ENCODE measurements at places on chromosomes 16 and 17.

DNA sequence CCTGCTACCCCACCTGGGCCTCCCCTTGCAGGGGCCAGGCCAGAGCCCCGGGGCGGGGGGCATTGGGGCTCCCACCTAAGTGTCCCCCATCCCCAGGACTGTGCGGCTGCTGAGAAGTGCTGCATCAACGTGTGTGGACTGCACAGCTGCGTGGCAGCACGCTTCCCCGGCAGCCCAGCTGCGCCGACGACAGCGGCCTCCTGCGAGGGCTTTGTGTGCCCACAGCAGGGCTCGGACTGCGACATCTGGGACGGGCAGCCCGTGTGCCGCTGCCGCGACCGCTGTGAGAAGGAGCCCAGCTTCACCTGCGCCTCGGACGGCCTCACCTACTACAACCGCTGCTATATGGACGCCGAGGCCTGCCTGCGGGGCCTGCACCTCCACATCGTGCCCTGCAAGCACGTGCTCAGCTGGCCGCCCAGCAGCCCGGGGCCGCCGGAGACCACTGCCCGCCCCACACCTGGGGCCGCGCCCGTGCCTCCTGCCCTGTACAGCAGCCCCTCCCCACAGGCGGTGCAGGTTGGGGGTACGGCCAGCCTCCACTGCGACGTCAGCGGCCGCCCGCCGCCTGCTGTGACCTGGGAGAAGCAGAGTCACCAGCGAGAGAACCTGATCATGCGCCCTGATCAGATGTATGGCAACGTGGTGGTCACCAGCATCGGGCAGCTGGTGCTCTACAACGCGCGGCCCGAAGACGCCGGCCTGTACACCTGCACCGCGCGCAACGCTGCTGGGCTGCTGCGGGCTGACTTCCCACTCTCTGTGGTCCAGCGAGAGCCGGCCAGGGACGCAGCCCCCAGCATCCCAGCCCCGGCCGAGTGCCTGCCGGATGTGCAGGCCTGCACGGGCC is 1.9 kb downstream of the WFIKKN1 start:
- peaks cover 64% of the 10 kb centered on the region for H3K4me1 ChIP-seq
- H3K36me3 ChIP-seq: peaks cover 48% of the 10 kb centered on the region
- DNase-seq: no peak
- no peak overlapping the region for H3K4me3 ChIP-seq
- H3K27ac ChIP-seq: no peak overlapping the region

- H3K4me3 ChIP-seq: no peak overlapping the region
- no peak for DNase-seq
- peak overlapping the region; percentile 68 for H3K27ac ChIP-seq
- peaks cover 3% of the 10 kb centered on the region for H3K4me1 ChIP-seq
These were observed 5.4 kb upstream of the CHRNE start for GRCh38 chr17:4908301-4908700.

- no peak overlapping the region for H3K4me3 ChIP-seq
- DNase-seq: no peak
- no peaks in the 10 kb centered on the region for H3K27me3 ChIP-seq
- H3K27ac ChIP-seq: no peak overlapping the region
These were observed 10.6 kb upstream of the PABPN1L start for GRCh38 chr16:88876942-88877526.

GRCh38 chr16:3530371-3530914 is 29.6 kb downstream of the CLUAP1 start:
- H3K36me3 ChIP-seq: peaks cover 49% of the 10 kb centered on the region
- no peak overlapping the region for H3K27ac ChIP-seq
- no peak overlapping the region for H3K4me3 ChIP-seq

- H3K27ac ChIP-seq: no peak overlapping the region
- peaks cover 16% of the 10 kb centered on the region for H3K27me3 ChIP-seq
- H3K4me1 ChIP-seq: peaks cover 7% of the 10 kb centered on the region
These were observed 3.8 kb downstream of the AXIN2 start for GRCh38 chr17:65557349-65558310.

DNA sequence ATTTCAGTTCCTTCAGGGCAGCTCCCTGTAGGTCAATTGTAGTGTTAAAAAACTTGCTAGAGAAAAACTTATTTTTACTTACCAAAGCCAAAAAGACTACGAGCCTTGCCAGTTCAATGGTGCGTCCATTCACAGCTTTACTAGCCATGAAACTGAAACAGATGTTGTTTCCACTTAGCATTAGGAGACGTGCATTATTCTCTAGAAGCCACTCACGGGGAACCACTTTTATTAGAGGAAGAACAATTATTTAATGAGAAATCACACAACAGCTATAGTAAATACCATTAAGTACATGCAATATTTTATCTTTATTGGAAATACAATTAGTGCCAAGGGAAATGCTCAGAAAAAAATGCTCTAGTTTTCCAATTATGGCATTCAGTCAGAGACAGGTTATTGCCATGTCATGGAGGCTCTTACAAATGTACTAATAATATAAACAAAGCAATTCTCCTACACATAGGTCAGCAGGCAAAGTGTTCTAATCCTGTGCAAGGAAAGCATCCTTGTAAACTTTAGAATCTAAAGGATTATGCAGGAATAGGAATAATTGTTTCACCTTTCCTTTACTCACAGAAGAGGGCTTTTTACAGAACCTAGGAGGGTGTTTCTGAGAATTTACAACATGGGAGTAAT is 17.4 kb downstream of the LASP1NB start:
- no peak for DNase-seq
- H3K4me1 ChIP-seq: peaks cover 15% of the 10 kb centered on the region
- no peak overlapping the region for H3K27ac ChIP-seq
- no peaks in the 10 kb centered on the region for H3K36me3 ChIP-seq
- no peak overlapping the region for H3K4me3 ChIP-seq
- peaks cover under 1% of the 10 kb centered on the region for H3K27me3 ChIP-seq

DNA sequence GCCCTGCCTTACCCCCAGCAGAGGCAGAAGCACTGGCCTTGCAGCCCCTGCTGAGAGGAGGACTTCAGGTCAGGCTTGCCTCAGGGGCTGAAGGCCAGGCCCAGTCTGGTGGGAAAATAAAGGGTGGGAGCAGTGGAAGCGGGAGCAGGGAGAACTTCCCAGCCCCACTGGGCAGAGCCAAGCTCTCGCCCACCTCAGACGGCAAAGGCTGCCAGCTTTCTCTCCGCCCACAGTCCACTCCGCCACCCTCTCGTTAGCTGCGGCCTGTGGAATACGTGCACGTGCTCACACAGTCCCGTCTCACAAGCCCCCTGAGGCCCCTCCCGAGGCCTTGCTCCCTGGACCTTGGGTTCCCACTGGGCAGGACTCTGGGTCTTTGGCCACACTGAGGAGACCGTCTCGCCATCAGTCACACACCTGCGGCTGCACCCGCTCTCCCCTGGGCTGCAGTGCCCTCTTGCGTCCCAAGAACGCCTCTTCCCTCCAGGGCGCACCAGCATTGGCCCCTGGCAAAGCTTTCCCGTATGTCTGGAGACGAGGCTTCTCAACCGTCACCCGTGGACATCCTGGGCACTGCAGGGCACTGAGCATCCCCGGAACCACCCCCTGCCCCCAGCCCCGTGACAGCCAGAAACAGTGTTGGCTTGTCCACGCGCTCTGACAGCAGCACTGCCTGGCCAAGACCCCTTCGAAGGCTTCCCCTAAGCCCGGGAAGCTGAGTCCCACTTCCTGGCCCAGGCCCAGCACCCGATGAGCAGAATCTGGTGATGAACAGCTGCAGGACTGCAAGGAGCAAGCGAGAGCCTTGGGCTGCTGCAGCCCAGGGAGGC is 8.3 kb downstream of the MRPL28 start:
- DNase-seq: peak; percentile 92
- no peak overlapping the region for H3K27ac ChIP-seq
- peaks cover 20% of the 10 kb centered on the region for H3K27me3 ChIP-seq
- no peak overlapping the region for H3K4me3 ChIP-seq
- H3K4me1 ChIP-seq: peaks cover 8% of the 10 kb centered on the region

GRCh38 chr17:13405080-13405479 is 196.6 kb downstream of the HS3ST3A1 start:
- peaks cover 3% of the 10 kb centered on the region for H3K4me1 ChIP-seq
- no peaks in the 10 kb centered on the region for H3K36me3 ChIP-seq
- no peak overlapping the region for H3K4me3 ChIP-seq
- DNase-seq: no peak
- H3K27ac ChIP-seq: no peak overlapping the region

- H3K27me3 ChIP-seq: no peaks in the 10 kb centered on the region
- no peaks in the 10 kb centered on the region for H3K36me3 ChIP-seq
- no peak overlapping the region for H3K4me3 ChIP-seq
These were observed 712.8 kb downstream of the CDH8 start for GRCh38 chr16:61323456-61323855.

- peak within 1 kb of the TSS; percentile 91 for H3K4me3 ChIP-seq
- peak within 1 kb of the TSS; percentile 99 for H3K27ac ChIP-seq
- peak; percentile 100 for DNase-seq
- H3K27me3 ChIP-seq: no peaks in the 10 kb centered on the region
- peaks cover 22% of the 10 kb centered on the region for H3K4me1 ChIP-seq
- H3K36me3 ChIP-seq: no peaks in the 10 kb centered on the region
These were observed at the start of the genes C17orf67 and DGKE for GRCh38 chr17:56833809-56834379. C17orf67 (minus strand) TSS chr17:56833920; CDS start chr17:56815810, 18,110 bp downstream. DGKE (plus strand) TSS chr17:56834151; CDS start chr17:56834796, 645 bp downstream.

DNA sequence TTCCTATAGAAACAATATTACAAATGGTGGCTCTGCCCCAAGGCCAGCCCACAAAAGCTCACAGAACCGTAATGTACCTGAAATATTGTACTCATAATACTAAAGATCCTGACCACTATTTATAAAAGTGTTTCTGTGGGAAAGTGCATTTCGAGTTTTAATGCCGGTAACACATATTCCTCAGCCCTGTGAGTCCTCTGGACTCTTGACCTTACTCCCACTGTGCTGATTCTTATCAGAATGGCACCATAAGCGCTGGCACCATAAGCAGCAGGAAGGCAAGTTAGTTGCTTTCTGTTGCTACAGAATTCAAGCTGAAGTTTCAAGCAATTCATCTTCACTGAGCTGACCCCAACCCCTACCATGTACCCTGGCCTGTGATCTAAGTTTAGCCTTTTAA is 36.4 kb upstream of the MED13 start:
- peaks cover 17% of the 10 kb centered on the region for H3K4me1 ChIP-seq
- no peak overlapping the region for H3K27ac ChIP-seq
- no peaks in the 10 kb centered on the region for H3K27me3 ChIP-seq
- no peak overlapping the region for H3K4me3 ChIP-seq
- no peaks in the 10 kb centered on the region for H3K36me3 ChIP-seq
- DNase-seq: no peak

- DNase-seq: no peak
- no peaks in the 10 kb centered on the region for H3K36me3 ChIP-seq
- no peaks in the 10 kb centered on the region for H3K27me3 ChIP-seq
- H3K4me1 ChIP-seq: peaks cover 32% of the 10 kb centered on the region
- H3K27ac ChIP-seq: peak overlapping the region; percentile 86
These were observed 1.3 kb downstream of the PEMT start for GRCh38 chr17:17590141-17590751.

DNA sequence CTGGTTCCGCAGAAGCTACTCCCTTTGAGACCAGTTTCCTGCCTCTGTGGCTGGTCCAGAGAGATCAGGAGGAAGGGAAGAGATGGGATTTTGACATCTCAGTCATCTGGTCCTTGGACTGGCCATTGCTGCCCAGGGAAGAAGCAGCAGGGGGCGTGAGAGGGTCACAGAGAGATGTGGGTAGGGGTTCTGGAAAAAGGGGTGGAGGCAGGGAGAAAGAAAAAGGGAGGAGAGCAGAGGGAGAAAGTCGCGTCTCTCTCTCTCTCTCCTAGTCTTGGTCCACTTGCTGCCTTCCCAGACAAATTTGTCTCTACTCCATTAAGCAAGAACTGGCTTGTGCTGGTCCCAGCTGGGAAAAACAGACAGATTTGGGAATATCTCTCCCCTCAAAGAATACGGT is 4.4 kb downstream of the SHBG start:
- H3K4me1 ChIP-seq: peaks cover 7% of the 10 kb centered on the region
- no peaks in the 10 kb centered on the region for H3K27me3 ChIP-seq
- H3K27ac ChIP-seq: no peak overlapping the region
- no peak for DNase-seq
- no peaks in the 10 kb centered on the region for H3K36me3 ChIP-seq

- peak; percentile 20 for DNase-seq
- H3K27ac ChIP-seq: no peak overlapping the region
- no peak overlapping the region for H3K4me3 ChIP-seq
- no peaks in the 10 kb centered on the region for H3K27me3 ChIP-seq
These were observed 165.9 kb downstream of the SDK2 start for GRCh38 chr17:73478334-73478733.

- H3K4me3 ChIP-seq: no peak overlapping the region
- DNase-seq: no peak
- no peaks in the 10 kb centered on the region for H3K36me3 ChIP-seq
- no peaks in the 10 kb centered on the region for H3K27me3 ChIP-seq
- H3K27ac ChIP-seq: no peak overlapping the region
These were observed 57.6 kb upstream of the SOX9 start for GRCh38 chr17:72063262-72063661.

DNA sequence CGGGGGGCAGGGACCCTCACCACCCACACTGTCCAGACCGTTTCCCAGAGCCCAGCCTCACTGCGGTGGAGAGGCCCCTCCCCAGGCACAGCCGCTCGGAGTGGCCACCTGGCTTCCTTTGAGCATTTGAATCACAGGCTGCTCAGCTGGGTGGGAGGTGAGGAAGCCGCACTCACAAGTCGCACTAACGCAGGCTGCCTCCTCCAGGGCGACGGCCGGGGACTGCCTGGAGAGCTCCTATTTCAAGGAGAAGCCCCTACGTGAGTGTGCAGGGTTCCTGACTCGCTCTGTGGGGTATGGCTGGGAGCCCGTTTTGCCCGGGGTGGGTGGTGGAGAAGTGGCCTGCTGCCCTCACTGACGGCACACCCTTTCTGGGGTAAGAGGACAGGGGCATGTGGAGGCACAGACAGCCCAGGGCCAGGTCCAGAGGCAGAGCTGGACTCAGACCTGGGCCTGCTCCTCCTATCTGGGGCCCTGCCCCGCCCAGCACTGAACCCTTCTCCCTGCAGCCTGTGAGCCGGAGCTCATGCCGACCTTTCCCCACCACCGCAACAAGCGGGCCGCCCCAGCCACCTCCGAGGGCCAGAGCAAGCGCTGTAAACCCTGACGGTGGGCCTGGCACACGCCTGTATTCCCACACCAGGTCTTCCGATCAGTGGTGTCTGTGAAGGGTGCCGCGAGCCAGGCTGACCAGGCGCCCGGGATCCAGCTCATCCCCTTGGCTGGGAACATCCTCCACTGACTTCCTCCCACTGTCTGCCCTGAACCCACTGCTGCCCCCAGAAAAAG is 6.2 kb downstream of the SPATA2L start:
- H3K4me1 ChIP-seq: peaks cover 17% of the 10 kb centered on the region
- peaks cover 58% of the 10 kb centered on the region for H3K36me3 ChIP-seq
- H3K27ac ChIP-seq: no peak overlapping the region
- no peaks in the 10 kb centered on the region for H3K27me3 ChIP-seq
- no peak overlapping the region for H3K4me3 ChIP-seq

Measured in spleen (tissue), 13 donors.